DMS153 (cell line): ENCODE measurements at places on chromosomes 5 and 9.

DNA sequence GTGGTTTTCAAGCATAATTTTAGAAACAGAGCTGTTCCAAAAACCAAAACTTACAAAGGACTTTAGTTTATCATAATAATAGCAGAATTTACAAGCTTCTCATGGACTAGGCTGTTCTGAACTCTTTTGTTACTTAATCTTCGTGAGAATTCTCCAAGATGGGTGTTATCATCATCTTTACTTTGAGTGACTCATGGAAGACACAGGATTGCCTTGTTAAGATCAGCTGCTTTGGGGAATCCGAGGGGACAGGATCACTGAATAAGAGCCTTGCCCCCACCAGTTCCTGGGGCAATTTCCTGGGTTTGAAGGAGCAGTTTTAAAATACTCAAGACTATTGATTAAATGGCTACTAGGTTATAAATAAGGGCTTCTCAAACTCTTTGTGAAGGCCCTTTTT, 80.5 kb downstream of the CFAP90 start:
- DNase-seq: no peak

DNA sequence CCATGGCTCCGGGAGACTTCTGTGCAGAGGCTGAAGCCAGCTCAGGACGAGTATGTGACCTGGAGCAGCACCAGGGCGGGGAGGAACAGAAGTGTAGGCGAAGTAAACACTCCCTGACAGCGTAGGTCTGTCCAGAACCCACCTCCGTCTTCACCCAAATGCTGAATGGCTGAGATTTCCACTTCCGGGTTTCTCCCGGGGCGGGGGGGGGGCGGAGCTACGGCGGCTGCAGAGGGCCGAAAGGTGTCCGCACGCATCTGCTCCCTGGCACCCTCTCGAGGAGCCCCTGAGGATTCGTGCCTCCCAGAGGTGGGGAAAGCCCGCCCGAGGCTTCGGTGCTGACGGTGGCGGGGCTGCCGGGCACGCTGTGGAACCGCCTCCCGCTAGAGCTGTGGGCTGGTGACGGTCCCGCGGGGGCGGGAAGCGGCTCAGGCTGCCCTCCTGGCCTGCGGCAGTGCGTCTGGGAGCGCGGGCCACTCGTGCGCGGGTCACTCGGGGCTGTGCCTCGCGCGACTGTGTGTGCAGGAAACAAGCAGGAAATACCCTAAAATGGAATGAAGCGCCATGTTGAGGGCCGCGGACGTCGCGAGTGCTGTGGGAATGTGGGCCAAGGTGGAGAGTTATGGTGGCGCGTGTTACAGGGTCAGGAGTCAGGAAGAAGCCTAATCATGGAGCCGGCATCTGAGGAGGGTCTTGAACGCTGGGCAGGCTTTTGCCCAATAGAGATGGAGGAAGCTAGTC, 1425.4 kb downstream of the FOXD4L5 start:
- DNase-seq: no peak

DNA sequence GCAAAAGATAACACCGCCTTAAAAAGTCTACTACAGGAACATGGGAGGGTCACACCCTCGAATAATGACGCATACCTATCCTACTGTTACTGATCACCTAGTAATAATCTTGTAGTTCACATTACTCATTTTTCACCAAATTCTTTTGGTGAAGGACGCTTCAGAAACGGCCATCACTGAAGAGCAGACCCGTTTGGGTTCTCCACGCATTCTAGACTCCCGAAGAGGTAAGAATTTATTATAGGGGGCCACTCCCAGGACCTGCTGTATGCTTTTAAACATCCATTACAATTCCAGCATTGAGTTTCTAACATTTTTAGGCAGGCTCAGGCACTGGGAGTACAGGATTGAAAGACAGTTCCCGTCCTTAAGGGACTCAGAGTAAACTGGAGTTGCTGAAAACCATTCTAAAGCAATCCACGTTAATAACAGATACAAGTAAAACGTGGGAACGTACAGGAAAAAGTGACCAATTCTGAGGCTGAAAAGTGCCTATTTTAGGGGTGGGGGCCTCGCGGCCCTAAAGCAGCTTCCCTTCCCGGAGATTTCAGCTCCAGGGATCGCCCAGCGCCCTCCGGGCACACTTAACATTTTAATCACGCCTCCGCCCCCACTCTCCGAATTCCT, at the start of gene FER:
TSS of gene FER (plus strand) at position 124 of the 627 bp plus-strand sequence. CDS start 50,286 bp downstream, outside the sequence.
- no peak for DNase-seq

- no peak for DNase-seq
Observed at GRCh38 chr5:124274949-124275348, 471.5 kb downstream of the ZNF608 start.

- DNase-seq: no peak
Observed at GRCh38 chr9:74935008-74935407, 17.7 kb downstream of the C9orf40 start.

DNA sequence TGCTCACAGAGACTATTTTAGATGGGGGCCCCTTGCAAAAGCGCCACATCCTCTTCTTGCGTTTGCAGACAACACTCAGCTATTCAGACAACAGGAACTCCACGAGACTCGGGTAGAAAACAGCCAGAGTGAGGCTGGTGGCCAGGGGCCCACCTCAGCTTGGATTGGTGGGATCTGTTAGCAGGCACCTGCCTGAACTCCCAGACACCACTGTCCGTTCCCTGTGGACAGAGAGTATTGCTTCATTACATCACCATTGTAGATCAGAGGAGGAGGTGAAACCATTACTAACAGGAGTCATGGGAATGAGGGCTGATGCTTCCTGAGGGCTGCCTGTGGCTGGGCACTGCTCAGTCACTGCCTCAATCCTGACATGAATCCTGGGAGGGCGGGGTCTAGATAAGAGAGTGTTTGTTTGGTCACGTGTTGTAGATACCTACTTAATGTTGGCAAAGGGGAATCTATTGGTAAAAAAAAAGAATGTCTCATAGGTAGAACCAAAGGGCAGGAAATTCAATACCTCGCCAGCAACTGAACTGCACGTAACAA, 4.4 kb upstream of the RAPGEF1 start:
- DNase-seq: no peak

- no peak for DNase-seq
Observed at GRCh38 chr5:150484964-150485692, 22.8 kb upstream of the NDST1 start.

- peak; percentile 26 for DNase-seq
Observed at GRCh38 chr5:61330341-61330844, 1.7 kb upstream of the ZSWIM6 start.

- DNase-seq: no peak
Observed at GRCh38 chr9:135703726-135704125, 1.7 kb downstream of the KCNT1 start.

- DNase-seq: no peak
Observed at GRCh38 chr5:80191991-80192398, 63.9 kb downstream of the SERINC5 start.

DNA sequence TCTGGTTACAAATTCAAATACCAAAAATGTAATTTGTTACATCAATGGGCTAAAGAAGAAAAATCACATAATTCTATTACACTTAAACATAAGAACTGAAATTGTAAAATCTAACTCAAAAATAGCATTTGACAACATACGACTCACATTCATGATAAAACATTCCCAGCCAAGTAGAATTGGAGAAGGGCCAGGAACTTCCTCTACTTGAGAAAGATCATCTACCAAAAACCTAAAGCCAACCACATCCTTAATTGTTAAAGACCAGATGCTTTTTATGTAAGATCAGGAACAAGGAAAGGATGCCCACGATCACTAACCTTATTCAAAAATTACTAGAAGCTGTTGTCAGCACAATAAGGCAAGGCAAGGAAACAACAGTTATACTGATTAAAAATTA, 1819.8 kb upstream of the C9orf72 start:
- DNase-seq: no peak

DNA sequence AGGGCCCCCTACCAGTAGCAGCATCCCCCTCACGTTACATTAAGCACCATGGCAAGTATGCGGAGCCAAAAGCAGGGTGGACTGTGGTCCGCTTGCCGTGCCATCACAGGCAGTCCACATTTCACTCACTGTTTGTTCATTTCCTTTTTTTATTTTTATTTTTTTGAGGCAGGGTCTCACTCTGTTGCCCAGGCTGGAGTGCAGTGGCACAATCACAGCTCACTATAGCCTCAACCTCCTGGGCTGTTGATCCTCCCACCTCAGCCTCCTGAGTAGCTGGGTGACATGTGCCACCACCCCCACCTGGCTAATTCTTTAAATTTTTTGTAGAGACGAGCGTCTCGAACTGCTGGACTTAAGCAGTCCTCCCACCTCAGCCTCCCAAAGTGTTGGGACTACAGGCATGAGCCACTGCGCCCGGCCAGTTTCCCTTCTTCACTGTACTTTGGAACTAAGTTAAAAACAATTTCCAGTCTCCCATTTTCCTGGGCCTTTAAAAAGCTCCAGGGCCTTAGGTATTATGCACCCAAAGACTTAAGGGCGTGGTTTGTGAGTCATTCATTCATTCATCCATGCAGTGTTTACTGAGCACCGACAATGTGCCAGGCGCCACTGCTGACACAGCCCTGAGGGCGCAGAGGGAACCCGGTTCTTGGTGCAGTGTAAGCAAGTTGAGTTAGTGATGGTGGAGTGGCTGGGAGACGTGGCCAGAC, 19.9 kb downstream of the PRRX2 start:
- no peak for DNase-seq

DNA sequence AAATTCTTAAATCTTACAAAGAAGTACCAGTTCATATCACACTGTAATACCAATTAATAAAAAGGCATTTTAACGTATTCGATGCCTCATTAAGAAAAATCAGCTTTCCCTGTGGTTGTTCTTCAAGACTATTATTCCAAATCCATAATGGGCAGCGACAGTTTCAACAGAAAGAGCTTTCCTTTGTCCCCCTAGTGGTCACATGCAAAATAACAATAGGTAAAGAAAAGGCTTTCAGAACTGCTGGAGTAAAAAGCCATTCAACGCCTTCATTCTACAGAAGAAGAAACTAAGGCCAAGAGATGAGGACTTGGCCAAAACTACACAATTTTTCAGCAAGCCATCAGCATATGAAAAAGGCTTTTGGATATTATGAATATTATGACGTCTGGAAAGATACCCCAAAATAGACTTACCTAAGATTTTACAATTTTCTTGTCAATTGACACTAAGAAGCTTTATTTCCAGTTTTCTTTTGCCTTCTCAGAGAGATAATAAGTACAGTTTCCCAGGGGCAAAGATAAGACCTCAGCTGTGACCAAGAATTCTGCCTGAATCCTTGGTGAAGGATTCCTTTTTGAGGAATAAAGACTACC, 6.7 kb upstream of the CDH6 start:
- DNase-seq: peak; percentile 44

GRCh38 chr5:37064442-37064841, 184.7 kb downstream of the CPLANE1 start:
- DNase-seq: no peak

DNA sequence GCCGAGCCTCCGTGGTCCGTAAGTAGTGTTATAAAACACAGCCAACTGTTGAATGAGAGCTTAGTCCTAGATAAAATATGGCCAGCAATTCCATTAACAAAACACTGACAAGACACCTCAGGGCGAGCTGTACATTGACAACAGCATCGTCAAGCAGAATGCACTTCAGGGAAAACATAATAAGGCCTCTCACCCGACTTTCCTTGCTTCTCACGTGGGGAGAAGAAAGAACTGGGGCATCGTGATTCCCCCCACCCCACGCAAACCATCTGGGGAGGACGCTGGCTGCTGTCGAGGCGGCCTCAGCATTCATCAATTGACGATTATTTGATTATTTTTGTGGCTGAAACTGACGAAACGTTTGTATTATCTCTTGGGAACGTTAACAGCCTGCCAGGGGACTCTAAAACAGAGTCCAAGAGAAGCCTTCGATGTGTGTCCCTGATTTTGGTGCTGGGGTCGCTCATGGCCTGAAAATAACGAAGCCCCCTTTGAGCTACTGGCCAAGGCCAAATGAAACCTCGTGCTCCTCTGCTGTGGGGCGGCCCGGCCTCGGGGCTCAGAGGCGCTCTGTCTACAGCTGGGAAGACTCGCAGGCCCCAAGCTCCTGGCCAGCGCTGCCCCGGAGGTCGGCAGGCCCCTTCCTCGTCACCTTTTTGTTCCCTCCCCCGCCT, 464 bp downstream of the GDF9 start:
- DNase-seq: no peak

DNA sequence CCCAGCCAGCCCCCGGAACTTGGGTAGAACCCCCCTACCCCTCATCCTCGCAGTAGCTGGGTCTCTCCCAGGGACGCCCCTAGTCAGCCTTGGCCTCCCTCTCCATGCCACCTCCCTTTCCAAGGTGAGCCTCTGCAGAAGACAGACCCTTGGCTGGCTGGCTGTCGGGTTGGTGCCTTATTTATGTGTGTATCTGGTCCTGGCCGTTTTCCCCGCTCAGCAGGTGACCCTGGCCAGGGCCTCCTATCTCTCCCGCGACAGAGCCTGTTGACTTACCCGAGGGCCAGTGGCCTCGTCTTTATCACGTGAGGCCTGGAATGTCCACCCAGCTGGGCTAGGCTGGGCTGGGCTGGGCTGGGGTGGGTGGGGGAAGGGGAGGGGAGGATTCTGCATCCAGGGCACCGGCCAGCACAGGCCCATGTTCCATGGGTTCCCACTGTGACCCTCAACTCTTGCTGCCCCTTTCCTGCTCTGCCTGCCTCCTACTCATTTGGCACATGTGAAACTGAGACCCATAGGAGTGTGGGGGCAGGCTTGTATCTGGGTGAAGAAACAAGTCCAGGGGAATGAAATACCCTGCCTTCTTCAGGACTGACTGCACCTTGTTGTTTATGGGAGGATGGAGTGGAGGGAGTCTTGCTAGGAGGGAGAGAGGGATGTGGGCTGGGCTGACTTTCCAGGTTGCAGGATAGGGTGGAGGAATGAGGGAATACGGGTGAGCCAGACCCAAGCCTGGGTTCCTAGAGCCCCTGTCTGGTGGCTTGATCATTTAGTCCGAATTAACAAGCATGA, 3.1 kb downstream of the CXXC5 start:
- DNase-seq: no peak

GRCh38 chr5:79225026-79225425, 10.9 kb upstream of the JMY start:
- no peak for DNase-seq

DNA sequence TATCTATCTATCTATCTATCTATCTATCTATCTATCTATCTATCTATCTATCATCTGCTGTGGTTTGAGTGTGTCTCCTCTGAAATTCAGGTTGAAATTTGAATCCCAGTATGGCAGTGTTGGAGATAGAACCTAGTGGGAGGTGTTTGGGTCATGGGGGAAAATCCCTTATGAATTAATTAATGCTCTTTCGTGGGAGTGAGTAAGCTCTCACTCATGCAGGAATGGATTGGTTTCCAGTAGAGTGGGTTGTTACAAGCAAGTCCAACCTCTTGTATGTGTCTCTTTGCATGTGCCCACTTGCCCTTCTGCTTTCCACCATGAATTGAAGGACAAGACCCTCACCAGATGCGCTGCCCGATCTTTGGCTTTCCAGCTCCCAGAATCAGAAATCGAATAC, 113.0 kb downstream of the ANXA1 start:
- no peak for DNase-seq
